ENCODE measurements at places on chromosomes 6 and 20. TPM values are rescaled to one million over a fixed set of nuclear protein-coding genes. Genes with fewer than 3 reads are reported as not detected.

ADGRF5 gene
- polyA plus RNA-seq = 36.2 TPM

CDH4 gene
- 0.07 TPM for polyA plus RNA-seq

GSTA1 gene
- polyA plus RNA-seq = not detected

E2F1 gene
- polyA plus RNA-seq = 0.46 TPM

TRMT11 gene
- polyA plus RNA-seq = 8.8 TPM

GRCh38 chr20:37945091-37945547 is 42.2 kb downstream of the VSTM2L start:
- no peak overlapping the region for H3K4me3 ChIP-seq
- no peaks in the 10 kb centered on the region for H3K36me3 ChIP-seq
- H3K27ac ChIP-seq = no peak overlapping the region
- H3K4me1 ChIP-seq = no peaks in the 10 kb centered on the region
- no peak for DNase-seq

DNA sequence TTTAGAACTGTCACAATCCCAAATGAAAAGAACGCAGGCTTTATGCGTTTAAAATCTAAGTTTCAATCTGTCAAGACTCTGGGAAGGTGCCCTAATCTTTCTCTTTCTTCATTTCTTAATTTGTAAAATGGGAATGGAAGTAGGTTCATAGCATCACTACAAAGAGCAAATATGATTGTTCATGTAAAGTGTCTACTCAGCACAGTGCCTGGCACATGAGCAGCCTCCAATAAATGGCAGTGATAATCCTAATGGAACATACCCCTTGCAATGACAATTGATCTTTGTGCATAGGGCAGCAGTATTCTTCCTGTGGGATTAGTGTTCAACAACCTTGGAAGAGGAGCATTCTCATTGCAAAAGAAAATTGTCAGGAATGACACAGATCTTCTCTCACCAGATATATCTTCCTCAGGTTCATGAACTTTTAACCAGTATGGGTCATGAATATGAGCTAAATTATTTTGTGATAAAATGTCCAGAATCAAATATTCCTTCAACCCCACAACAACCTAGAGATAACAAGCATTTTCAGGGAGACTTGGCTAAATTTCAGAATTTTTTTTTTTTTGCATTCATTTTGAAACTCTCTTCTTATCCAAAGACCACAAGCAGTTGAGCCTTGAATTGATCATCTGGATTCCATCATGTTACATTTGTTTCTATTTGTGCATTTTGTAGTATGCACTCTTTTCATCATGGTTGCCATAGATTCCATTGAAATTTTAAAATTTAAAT is 149.1 kb downstream of the TBX18 start:
- H3K27ac ChIP-seq = no peak overlapping the region
- H3K36me3 ChIP-seq = no peaks in the 10 kb centered on the region
- DNase-seq = no peak
- no peaks in the 10 kb centered on the region for H3K4me1 ChIP-seq
- H3K27me3 ChIP-seq = no peaks in the 10 kb centered on the region

GRCh38 chr6:148037496-148037895 is 305.1 kb upstream of the SASH1 start:
- no peak overlapping the region for H3K4me3 ChIP-seq
- no peak for DNase-seq
- H3K27me3 ChIP-seq = no peaks in the 10 kb centered on the region
- H3K27ac ChIP-seq = no peak overlapping the region
- no peaks in the 10 kb centered on the region for H3K36me3 ChIP-seq

DNA sequence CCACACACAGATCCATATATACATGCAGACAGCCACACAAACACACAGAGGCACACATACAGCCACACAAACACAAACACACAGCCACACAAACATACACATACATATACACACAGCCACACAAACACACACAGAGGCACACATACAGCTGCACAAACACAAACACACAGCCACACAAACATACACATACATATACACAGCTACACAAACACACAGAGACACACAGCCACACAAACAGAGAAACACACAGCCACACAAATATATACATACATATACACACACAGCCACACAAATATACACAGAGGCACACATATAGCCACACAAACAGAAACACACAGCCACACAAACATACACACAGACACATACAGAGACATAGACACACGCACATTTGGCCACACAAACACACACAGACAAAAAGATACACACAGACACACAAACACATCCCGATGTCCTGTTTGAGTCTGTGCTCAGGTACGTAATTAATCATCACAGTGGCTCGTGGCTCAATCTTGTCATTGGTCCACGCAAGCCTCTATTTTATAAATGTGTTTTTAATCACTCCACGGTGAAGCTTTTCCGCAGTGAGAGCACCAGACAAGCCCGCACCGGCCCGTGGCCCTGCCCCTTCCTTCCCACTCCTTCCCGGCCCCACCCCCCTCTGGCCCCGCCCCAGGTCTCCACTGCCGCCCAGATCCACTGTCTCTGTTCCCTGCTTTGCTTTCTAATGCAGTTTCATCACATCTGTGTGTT is 135.3 kb downstream of the CDH4 start:
- no peak overlapping the region for H3K27ac ChIP-seq
- H3K27me3 ChIP-seq = no peaks in the 10 kb centered on the region
- no peak overlapping the region for H3K4me3 ChIP-seq
- no peak for DNase-seq
- H3K4me1 ChIP-seq = no peaks in the 10 kb centered on the region

- no peaks in the 10 kb centered on the region for H3K27me3 ChIP-seq
- peaks cover 21% of the 10 kb centered on the region for H3K4me1 ChIP-seq
- H3K4me3 ChIP-seq = no peak overlapping the region
- H3K27ac ChIP-seq = peak overlapping the region; percentile 60
- no peaks in the 10 kb centered on the region for H3K36me3 ChIP-seq
- no peak for DNase-seq
Observed at GRCh38 chr6:149080511-149080910, 237.0 kb upstream of the TAB2 start.

GRCh38 chr20:56796345-56796744 is 167.2 kb downstream of the TFAP2C start:
- no peaks in the 10 kb centered on the region for H3K4me1 ChIP-seq
- H3K4me3 ChIP-seq = no peak overlapping the region
- DNase-seq = no peak
- H3K27ac ChIP-seq = no peak overlapping the region

DNA sequence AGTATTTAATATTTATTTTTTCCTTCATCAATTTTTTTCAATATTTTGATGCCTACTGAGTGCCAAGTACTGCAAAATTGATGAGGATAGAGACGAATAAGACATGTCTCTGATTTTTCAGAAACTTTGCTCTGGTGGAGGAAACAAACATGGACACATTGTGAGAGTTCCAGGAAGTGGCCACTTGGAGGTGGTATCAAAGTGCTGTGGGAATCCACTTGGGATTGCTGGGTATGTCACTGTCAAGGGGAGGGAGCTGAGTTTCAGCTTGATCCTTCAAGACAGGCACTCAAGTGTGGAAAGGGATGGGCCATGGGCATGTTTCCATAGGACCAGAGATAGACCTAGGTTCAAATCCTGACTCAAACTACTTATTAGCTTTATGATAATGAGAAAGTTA is 24.5 kb upstream of the ABCC10 start:
- no peak overlapping the region for H3K27ac ChIP-seq
- no peaks in the 10 kb centered on the region for H3K4me1 ChIP-seq
- H3K36me3 ChIP-seq = no peaks in the 10 kb centered on the region
- no peak overlapping the region for H3K4me3 ChIP-seq
- DNase-seq = no peak
- H3K27me3 ChIP-seq = no peaks in the 10 kb centered on the region

DNA sequence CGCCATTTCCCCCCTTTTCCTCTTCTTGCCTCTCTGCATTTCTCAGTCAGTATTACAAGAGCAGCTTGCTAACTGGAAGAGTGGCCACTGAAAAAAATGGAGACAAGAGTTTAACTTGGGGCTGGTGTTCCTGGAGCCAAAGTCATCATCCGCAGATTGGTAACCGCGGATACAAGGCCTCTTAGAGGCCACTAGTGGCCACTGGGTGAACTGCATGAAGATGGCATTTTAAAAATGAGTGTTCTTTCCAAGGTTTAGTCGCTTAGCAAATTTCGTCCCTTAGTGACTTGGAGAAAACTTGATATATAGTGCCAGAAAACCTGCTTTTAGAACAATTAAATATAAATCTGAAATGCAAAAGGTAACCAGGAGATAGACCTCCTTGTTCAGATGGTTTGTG is 4.8 kb downstream of the F13A1 start:
- peak overlapping the region; percentile 13 for H3K4me3 ChIP-seq
- H3K4me1 ChIP-seq = no peaks in the 10 kb centered on the region
- H3K36me3 ChIP-seq = no peaks in the 10 kb centered on the region
- H3K27ac ChIP-seq = no peak overlapping the region

GRCh38 chr6:46961232-46961631 is 39.5 kb upstream of the ADGRF5 start:
- no peaks in the 10 kb centered on the region for H3K27me3 ChIP-seq
- no peak overlapping the region for H3K4me3 ChIP-seq
- H3K4me1 ChIP-seq = peaks cover 8% of the 10 kb centered on the region

GRCh38 chr6:169940481-169941271 is 189.3 kb downstream of the ERMARD start:
- H3K4me3 ChIP-seq = no peak overlapping the region
- H3K4me1 ChIP-seq = no peaks in the 10 kb centered on the region
- H3K27ac ChIP-seq = no peak overlapping the region
- DNase-seq = no peak

DNA sequence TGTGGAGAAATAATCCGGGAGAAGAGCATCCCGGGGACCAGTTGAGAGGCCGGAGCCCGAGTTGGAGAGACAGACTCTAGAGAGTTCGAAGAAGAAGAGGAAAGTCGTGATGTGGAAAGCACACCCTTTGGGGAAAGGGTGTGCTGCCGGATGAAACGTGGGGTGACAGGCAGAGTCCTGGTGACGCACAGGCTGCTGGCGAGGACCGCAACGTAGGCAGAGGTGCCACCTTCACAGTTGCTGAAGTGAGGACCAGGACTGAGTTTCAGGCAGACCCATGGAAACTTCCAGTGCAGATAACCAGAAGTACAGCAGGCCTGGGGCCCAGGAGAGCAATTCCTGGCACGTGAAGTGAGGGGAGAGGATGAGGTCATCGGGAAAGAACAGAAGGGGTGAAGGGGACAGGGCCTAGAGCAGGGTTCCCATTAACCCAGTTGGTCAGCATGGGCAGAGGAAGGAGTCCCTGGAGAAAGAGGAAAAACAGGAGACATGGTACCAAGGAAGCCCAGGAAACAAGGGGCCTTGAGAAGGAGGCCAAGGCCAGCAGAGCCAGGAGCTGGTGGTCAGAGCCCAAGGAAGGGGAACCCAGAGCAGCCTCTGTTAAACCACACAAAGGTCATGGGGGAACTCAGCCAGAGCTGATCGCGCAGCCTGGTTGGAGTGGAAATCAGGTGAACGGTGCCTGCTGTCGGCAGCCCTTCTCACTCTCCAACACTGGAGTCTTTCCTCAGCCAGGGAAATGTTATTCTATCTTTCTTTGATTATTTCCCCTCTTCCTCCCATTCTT is 84.1 kb downstream of the PRND start:
- no peaks in the 10 kb centered on the region for H3K36me3 ChIP-seq
- no peaks in the 10 kb centered on the region for H3K27me3 ChIP-seq

DNA sequence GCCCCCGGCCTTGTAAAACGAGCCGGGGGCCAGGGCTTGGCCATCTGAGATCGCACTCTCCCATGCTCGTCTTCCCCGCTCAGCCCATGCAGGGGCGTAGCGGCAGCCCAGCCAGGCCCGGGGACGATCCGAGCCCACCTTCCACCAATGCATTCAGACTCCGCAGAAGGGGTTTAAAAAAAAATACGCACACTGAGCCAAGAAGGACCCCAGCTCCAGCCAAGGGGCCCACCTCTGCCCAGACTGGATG is 320 bp downstream of the GSTA4 start:
- H3K4me3 ChIP-seq = peak overlapping the region; percentile 72
- peak overlapping the region; percentile 88 for H3K27ac ChIP-seq
- peak; percentile 46 for DNase-seq
- H3K4me1 ChIP-seq = peaks cover 7% of the 10 kb centered on the region
- H3K36me3 ChIP-seq = peaks cover 14% of the 10 kb centered on the region

DNA sequence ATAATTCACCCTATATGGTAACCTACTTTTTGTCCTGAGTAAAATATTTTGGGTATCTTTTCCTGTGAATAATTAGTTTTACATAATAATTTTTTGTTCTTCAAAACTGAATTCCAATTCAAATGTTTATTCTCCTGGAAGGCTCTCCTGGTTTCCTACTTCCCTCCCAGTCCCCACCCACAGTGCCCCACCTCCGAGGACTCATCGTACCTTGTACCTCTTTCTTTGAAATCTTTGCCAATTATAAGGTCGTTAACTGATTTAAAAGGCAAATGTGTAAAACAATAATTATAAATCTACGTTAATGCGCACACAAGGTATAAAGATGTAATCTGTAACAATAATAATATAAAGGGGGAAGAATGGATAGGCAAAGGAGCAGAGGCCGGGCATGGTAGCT is 40.5 kb upstream of the VEGFA start:
- H3K4me3 ChIP-seq = no peak overlapping the region
- no peak overlapping the region for H3K27ac ChIP-seq
- no peaks in the 10 kb centered on the region for H3K36me3 ChIP-seq
- H3K4me1 ChIP-seq = no peaks in the 10 kb centered on the region

- no peaks in the 10 kb centered on the region for H3K27me3 ChIP-seq
- H3K4me3 ChIP-seq = peak overlapping the region; percentile 77
- H3K4me1 ChIP-seq = peaks cover 70% of the 10 kb centered on the region
- DNase-seq = peak; percentile 85
- H3K27ac ChIP-seq = peak overlapping the region; percentile 88
Observed at GRCh38 chr6:30720738-30721197, 616 bp downstream of the TUBB start.

GRCh38 chr6:16299861-16300260 is 61.5 kb downstream of the GMPR start:
- H3K27me3 ChIP-seq = no peaks in the 10 kb centered on the region
- no peak overlapping the region for H3K4me3 ChIP-seq
- H3K4me1 ChIP-seq = no peaks in the 10 kb centered on the region
- DNase-seq = no peak
- no peaks in the 10 kb centered on the region for H3K36me3 ChIP-seq
- H3K27ac ChIP-seq = no peak overlapping the region

DNA sequence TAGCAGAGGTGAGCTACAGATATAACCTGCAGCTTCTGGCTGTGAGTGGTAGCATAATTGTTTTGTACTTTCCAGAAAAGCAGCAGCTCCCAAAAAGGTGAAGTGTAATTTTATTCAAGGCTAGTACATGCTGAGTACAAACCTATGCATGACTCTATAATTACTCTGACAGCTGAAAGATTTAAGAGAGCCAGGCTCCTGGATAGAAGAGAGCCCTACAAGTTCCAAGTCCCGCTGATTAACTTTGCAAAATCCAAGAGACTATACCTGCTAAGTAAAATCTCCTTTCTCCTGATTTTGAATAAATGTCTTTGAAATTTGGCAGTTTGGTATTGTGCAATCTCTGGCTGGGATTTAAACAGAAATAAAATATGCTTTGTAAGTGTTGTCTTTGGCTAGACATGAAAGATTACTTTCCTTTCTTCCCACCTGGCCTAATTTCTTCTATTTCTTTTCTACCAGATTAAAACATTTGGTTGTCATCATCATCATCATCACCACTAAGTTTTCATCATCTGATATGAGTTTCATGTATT is 79.5 kb downstream of the CTNNBL1 start:
- H3K4me3 ChIP-seq = no peak overlapping the region
- DNase-seq = no peak
- H3K4me1 ChIP-seq = no peaks in the 10 kb centered on the region
- H3K27ac ChIP-seq = no peak overlapping the region
- no peaks in the 10 kb centered on the region for H3K27me3 ChIP-seq
- peaks cover 64% of the 10 kb centered on the region for H3K36me3 ChIP-seq

Data from heart left ventricle (tissue), 16 donors.